ENCODE measurements at places on chromosomes 12 and 14.

- DNase-seq, result no peak
Measured at GRCh38 chr14:64061115-64061514, 208.3 kb downstream of the SYNE2 start.

DNA sequence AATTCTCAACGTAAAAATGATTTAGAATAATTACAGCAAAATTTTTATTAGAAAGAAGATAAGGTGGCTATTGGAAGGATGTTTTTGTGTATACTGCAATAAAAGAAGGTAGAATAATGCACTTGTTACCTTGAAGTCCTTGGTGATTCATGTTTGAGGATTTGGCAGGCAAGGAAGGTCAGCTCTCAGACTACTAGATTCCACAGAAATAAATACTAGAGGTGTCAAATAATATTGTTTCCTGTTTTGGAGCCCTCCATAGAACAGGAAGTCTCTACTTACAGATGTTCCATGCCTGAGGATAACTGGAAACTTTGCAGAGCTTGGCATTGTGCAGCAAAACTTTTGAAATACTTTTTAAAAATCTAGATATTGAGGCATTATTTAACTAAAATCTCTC lies 284.3 kb upstream of the SYT1 start:
- DNase-seq, result no peak

DNA sequence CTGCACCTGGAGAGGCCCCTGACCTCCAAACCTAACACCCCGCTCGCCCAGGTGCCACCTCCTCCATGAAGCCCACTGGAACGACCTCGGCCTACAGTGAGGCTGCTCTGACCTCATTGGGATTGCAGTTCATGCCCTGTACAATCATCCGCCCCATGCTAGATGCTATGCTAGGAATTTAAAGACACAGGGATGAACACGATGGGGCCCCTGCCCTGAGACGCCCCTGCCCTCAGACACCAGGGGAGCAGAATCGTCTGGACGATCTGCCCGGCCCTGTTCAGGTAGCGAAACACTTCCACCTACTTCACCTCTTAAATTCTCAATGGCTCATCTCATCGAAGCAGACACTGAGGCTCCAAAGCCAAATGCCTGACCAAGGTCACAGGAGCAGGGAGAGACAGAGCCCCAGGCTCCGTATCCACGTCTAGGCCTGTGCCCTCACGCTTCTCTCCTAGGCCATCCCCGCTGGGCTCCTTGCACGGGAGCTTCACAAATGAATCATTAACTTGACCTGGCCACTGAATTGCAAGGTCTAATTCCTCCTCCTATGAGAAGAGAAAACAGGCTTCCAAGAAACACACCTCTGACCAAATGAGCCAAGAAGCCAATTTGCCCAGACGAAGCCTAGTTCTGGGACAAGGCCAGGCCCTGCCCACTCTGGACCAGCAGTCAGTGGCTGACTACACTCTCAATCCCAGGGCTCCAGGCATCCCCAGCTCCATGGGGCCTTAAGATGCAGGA lies 35.2 kb downstream of the SCARB1 start:
- no peak for DNase-seq

GRCh38 chr12:105234197-105234596 lies 1.8 kb downstream of the APPL2 start:
- no peak for DNase-seq

Measured in lung (tissue), 17 donors.